ENCODE measurements at places on chromosomes 2 and 18. TPM values are rescaled to one million over a fixed set of nuclear protein-coding genes. Genes with fewer than 3 reads are reported as not detected.

GREB1 gene
- total RNA-seq = 0.13 TPM

AQP12B gene
- total RNA-seq = not detected

MC5R gene
- total RNA-seq = not detected

PSD4 gene
- 8.3 TPM for total RNA-seq

CRYBA2 gene
- total RNA-seq = not detected

Data from epithelial cell of alveolus of lung (primary cell).